ENCODE measurements at places on chromosomes 4 and X. TPM values are rescaled to one million over a fixed set of nuclear protein-coding genes. Genes with fewer than 3 reads are reported as not detected.
A peak's percentile ranks its signal among the peaks of the same experiment; 100 is the strongest.

DNA sequence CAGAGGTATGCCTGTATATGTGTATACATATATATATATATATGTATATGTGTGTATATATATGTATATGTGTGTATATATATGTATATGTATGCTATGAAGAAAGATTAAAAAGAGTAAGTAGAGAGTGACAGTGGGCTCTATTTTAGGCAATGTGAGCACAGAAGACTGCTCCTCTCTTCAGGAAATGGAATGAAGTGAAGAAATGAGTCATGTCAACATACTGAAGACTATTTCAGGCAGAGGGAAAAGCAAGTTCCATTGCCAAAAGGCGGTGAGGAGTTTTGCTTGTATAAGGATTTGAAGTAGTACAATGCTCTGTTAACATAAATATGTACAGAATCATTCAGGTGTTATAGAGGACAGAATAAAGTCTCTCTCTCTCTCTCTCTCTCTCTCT is 773.2 kb upstream of the FTHL17 start:
- H3K27me3 ChIP-seq = no peaks in the 10 kb centered on the region
- no peak for DNase-seq
- H3K27ac ChIP-seq = no peak overlapping the region
- no peaks in the 10 kb centered on the region for H3K36me3 ChIP-seq
- no peaks in the 10 kb centered on the region for H3K4me1 ChIP-seq
- no peak overlapping the region for H3K4me3 ChIP-seq

The MAGEC3 gene
- not detected for total RNA-seq

DNA sequence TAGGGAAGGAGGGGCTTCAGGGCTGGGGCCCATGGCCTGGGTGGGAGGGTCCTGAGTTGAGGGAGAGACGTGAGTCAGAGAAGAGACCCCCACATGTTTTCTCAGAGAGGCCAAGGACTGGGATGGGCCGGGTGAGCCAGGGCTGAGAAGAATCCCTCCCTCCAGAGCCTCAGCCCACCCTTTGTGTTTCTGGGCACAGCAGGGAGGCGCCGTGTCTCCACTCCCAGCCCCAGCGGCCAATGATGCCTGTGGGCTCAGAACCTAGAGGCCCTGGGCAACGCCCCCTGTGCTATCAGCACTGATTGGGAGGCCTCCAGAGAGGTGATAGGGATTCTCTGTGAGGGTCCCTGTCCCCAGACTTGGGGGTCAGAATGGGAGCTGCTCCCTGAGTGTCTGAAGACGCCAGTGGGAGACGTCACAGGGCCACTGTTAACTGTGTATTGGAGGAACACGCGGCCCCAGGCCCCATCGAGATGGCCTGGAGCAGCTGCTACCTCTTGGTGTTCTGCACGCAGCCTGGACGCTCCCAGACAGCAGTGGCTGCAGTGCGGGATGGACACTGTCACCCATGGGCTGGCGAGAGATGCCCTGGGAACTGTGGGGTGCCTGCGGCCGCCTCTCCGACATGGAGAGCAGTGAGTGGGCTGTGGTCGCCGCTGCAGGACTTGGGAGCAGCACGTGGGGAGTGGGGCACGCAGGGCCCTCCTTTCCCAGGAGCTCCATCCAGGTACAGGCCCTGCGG is 8.5 kb downstream of the FGFRL1 start:
- H3K36me3 ChIP-seq = peaks cover 6% of the 10 kb centered on the region
- DNase-seq = no peak
- no peaks in the 10 kb centered on the region for H3K27me3 ChIP-seq
- no peak overlapping the region for H3K4me3 ChIP-seq
- peaks cover 6% of the 10 kb centered on the region for H3K4me1 ChIP-seq
- no peak overlapping the region for H3K27ac ChIP-seq

- DNase-seq = no peak
- no peak overlapping the region for H3K27ac ChIP-seq
- no peaks in the 10 kb centered on the region for H3K36me3 ChIP-seq
- peaks cover 14% of the 10 kb centered on the region for H3K4me1 ChIP-seq
- H3K4me3 ChIP-seq = no peak overlapping the region
- H3K27me3 ChIP-seq = no peaks in the 10 kb centered on the region
Observed at GRCh38 chrX:39729981-39730661, 367.6 kb downstream of the BCOR start.

DNA sequence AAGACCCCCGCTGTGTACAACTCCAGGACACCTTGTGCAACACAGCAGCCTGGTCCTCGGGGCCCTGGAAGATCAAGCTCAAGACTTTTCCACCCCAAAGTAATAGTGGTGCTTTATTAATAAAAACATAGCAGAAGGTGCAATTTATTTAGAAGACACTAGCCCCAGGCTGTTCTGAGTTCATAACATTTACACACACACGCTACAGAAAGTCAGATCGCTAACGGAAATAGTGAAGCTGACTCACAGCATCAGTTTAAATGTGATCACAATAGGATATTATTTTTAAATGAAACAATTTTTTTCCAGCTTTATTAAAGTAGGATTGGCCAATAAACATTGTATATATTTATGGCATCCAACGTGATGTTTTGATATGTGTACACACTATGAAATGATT is 141.0 kb downstream of the STK32B start:
- H3K4me3 ChIP-seq = no peak overlapping the region
- H3K27ac ChIP-seq = no peak overlapping the region
- no peaks in the 10 kb centered on the region for H3K4me1 ChIP-seq
- H3K27me3 ChIP-seq = no peaks in the 10 kb centered on the region

DNA sequence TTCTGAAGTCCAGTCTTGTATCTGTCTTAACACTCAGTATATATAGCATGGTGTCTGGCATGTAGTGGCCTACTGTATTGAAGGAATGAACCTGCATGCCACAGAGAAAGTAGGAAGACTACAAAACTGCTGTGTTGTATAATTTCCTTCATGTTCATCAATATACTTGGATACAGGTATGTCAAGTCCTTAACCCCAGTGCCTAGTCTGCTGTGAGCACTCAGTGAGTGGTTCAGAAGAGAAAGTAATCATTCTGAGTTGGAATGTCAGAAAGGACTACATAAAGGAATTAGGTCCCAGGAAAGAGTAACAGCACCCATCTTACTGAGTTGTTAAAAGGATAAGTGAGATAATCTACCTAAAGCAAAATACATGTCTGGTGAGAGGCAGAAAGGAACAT is 32.0 kb downstream of the ABCE1 start:
- H3K27me3 ChIP-seq = no peaks in the 10 kb centered on the region
- DNase-seq = no peak
- H3K4me1 ChIP-seq = no peaks in the 10 kb centered on the region
- no peak overlapping the region for H3K4me3 ChIP-seq
- H3K36me3 ChIP-seq = peaks cover 8% of the 10 kb centered on the region

GRCh38 chr4:146059151-146059550 is 116.4 kb upstream of the LSM6 start:
- DNase-seq = no peak
- no peak overlapping the region for H3K27ac ChIP-seq
- no peak overlapping the region for H3K4me3 ChIP-seq

DNA sequence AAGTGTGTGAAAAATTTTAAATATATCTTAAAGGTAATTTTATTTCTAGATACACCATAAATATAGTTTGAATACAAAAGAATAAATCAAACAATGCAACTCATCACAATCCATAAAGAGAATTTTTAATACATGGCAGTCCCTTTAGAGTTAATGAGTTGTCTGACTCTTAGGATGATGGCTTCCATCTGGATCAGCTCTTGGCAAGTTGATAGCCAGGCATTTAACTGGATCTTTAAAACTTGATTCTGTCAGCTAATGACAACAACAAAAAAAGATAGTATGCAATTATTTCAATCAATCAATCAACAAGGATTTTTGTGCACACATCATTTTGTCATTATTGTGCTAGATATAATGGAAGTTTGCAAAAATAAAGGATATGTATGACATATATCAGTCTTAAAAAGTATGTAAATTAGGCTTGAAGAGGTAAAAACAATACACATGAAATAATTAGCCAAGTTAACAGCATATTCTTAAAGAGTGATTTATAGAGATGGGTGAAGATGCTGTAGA is 174.9 kb upstream of the PCDH18 start:
- H3K4me1 ChIP-seq = peaks cover 10% of the 10 kb centered on the region
- no peak overlapping the region for H3K27ac ChIP-seq
- no peak for DNase-seq
- H3K4me3 ChIP-seq = no peak overlapping the region

- no peak for DNase-seq
- no peaks in the 10 kb centered on the region for H3K4me1 ChIP-seq
- no peaks in the 10 kb centered on the region for H3K27me3 ChIP-seq
Observed at GRCh38 chrX:77793946-77794345, 7.9 kb upstream of the ATRX start.

The EPHA5 gene
- 1.5 TPM for total RNA-seq

DNA sequence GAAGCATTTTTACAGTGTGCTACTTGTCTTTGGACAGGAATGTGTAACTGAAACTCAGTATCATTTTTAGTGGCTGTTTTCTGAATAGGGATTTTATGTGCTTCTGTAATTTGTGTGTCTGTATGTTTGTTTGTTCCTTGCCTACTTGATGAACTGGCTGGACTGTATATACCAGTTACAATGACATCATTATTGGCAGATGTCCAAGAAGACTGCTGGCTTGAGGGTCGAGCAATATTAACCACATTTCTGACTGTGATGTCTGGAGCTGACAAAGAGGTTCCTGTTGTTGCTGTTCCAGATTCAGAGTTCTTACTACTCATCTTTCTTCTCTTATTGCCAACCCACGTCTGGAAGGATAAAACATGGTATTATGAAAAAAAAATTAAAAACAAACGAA is 33.0 kb downstream of the HDX start:
- no peaks in the 10 kb centered on the region for H3K36me3 ChIP-seq
- H3K4me3 ChIP-seq = no peak overlapping the region
- H3K27me3 ChIP-seq = no peaks in the 10 kb centered on the region
- no peak overlapping the region for H3K27ac ChIP-seq
- H3K4me1 ChIP-seq = no peaks in the 10 kb centered on the region
- DNase-seq = no peak

- no peak for DNase-seq
- H3K4me1 ChIP-seq = no peaks in the 10 kb centered on the region
- H3K27me3 ChIP-seq = no peaks in the 10 kb centered on the region
- H3K27ac ChIP-seq = no peak overlapping the region
- no peaks in the 10 kb centered on the region for H3K36me3 ChIP-seq
Observed at GRCh38 chr4:18185491-18185890, 163.9 kb upstream of the LCORL start.

DNA sequence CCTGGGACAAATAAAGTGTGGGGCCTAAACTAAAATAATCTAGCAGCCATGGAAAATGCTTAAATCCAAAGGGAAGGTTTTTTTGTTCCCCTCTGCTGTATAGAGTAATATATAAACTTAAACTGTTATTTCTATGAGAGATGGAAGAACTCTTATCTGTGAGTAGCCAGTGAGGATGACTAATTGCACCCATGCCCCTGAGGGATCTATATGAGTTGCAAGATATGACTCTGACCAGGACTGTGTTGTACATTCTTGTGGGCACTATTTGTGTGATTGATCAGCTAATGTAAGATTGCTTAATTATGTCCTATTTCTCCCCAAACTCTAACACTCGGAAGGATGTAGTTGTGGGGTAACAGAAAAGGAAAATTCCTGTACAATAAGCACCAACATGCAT is 35.2 kb upstream of the AMBN start:
- H3K27ac ChIP-seq = no peak overlapping the region
- no peaks in the 10 kb centered on the region for H3K27me3 ChIP-seq
- no peak for DNase-seq
- H3K4me1 ChIP-seq = no peaks in the 10 kb centered on the region

DNA sequence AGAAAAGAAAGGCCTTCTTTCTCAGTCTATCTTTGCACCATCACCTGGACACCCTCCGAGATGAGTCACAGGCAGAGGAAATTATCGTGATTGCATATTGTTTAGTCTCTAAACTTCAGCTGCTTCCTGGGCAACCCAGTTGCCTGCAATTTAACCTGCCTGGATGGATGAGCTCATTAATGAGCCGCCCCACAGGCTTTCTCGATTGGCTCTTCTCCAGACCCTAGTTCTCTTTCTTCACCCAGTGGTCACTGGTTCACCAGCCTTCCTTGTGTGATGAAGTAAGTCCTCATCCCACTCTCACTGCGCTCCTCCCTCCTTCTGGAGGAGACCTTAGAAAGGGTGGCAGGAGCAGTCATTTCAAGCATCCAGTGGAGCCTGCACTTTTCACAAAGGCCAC is 94.4 kb downstream of the SOWAHB start:
- peak; percentile 4 for DNase-seq
- H3K4me3 ChIP-seq = no peak overlapping the region
- H3K27me3 ChIP-seq = no peaks in the 10 kb centered on the region
- no peaks in the 10 kb centered on the region for H3K36me3 ChIP-seq
- H3K4me1 ChIP-seq = peaks cover 28% of the 10 kb centered on the region

- H3K4me3 ChIP-seq = no peak overlapping the region
- no peaks in the 10 kb centered on the region for H3K27me3 ChIP-seq
- H3K27ac ChIP-seq = no peak overlapping the region
- H3K36me3 ChIP-seq = no peaks in the 10 kb centered on the region
- no peak for DNase-seq
Observed at GRCh38 chrX:76454456-76454927, 27.0 kb downstream of the MAGEE1 start.
